ENCODE measurements at places on chromosomes 5 and 9.

DNA sequence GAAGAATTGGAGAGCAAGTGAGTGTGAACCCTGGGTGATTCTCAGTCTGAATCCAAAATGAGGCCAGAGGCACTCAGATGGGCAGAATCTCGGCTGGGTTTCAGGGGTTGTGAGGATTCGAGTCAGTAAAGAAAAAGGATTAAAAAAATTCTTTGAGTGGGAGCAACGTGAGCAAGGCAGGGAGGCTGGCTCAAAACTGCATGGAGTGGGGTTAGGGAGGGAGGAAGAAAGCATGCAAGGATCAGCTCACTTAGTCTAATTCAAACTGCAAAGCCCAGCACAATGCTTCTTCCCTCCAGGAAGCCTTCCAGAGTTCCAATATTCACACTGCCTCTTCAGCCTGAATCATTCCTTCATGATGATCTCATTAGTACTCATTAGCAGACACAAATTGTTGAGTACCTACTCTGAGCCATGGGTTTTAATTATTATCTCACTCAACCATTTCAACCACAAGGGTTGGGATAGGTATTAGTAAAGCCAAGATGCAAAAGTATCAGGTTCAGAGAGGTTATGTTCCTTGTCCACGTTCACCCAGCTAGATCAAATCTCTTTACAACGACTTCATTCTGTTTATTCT lies 95.8 kb downstream of the BRINP1 start:
- DNase-seq = no peak

GRCh38 chr9:75552941-75553340 lies 337.5 kb upstream of the PCSK5 start:
- DNase-seq = no peak

GRCh38 chr5:124161266-124161665 lies 585.2 kb downstream of the ZNF608 start:
- no peak for DNase-seq

GRCh38 chr5:123809594-123810221 lies 297.7 kb downstream of the CSNK1G3 start:
- DNase-seq = peak; percentile 40

- no peak for DNase-seq
Observed at GRCh38 chr9:101307051-101307450, 77.8 kb downstream of the BAAT start.

GRCh38 chr5:57317341-57317740 lies 143.5 kb downstream of the GPBP1 start:
- no peak for DNase-seq

GRCh38 chr5:136143312-136143711 lies 10.7 kb downstream of the SMAD5 start:
- no peak for DNase-seq

- no peak for DNase-seq
Observed at GRCh38 chr5:38938424-38938823, 92.6 kb downstream of the OSMR start.

DNA sequence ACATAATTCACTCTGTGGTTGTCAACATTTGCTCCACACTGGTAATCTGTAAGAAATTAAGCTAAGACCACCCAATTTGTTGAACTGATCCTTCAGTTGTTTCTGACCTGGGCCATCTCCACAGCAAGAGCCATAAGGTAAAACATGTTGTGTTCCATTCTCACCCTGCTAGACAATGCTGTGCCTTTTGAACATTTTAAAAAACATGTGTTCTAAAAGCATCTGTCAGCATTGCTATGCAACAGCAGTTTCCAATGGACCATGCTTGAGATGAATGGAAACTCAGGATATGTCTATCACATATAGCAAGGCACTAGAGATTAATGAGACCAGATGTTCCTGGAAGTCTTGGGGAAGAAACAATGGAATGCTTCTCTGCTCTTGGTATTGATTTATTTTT lies 455.1 kb upstream of the RGMB start:
- DNase-seq = no peak

DNA sequence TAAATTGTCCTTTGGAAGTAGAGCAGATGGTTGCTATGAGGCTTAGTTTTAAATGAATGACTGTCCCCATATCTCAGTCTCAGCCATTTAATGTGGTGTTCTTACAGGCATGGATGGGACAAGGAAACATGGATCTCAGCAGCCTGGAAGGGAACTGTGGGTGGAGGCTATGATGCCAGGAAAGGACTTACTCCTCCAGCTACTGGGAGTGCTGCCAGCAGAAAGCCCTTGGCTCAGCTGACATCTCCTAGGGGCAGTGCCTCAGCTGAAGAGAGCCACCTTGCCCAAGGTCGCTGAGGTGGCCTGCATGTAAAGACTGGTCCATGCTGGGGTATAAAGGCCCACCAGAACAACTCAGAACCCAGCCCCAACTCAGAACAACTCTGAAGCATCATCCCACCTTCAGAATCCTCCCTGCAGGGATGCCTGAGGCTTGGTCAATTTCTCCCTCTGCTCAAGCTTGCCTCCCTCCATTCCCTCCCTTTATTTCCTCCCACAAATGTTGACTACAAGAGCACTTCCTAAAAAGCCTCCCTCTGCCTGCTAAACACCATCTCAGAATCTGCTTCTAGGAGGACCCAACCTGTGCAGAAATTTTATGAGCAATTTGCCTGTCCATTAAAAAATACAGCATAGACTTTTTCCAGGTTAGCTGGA lies 1.8 kb upstream of the PDE8B start:
- DNase-seq = no peak

DNA sequence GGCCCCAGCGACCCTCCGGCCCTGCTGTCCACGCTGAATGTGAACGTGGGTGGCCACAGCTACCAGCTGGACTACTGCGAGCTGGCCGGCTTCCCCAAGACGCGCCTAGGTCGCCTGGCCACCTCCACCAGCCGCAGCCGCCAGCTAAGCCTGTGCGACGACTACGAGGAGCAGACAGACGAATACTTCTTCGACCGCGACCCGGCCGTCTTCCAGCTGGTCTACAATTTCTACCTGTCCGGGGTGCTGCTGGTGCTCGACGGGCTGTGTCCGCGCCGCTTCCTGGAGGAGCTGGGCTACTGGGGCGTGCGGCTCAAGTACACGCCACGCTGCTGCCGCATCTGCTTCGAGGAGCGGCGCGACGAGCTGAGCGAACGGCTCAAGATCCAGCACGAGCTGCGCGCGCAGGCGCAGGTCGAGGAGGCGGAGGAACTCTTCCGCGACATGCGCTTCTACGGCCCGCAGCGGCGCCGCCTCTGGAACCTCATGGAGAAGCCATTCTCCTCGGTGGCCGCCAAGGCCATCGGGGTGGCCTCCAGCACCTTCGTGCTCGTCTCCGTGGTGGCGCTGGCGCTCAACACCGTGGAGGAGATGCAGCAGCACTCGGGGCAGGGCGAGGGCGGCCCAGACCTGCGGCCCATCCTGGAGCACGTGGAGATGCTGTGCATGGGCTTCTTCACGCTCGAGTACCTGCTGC lies 839 bp downstream of the KCNV2 start:
- DNase-seq = no peak

- no peak for DNase-seq
Observed at GRCh38 chr5:72776684-72777083, 39.8 kb upstream of the TNPO1 start.

GRCh38 chr5:57004800-57005199 lies 52.9 kb upstream of the MIER3 start:
- DNase-seq = no peak

DNA sequence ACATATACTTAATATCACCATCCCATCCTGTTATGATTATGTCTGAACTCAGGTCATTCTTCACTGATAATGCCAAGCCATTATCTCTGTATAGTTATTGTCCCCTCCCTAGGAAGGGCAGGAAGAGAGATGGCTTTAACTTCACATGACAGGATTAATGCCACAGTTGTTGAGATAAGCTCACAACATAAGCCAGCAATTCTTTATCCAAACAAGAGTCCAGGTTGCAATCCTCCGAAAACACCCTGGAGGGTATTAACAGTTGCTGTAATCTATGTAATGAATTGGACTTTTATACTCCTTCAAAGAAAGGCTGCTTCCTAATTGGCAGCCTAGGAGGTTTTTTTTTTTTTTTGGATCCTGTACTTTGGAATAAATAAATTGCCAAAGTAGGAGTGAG lies 779.4 kb downstream of the SEMA5A start:
- DNase-seq = no peak

DNA sequence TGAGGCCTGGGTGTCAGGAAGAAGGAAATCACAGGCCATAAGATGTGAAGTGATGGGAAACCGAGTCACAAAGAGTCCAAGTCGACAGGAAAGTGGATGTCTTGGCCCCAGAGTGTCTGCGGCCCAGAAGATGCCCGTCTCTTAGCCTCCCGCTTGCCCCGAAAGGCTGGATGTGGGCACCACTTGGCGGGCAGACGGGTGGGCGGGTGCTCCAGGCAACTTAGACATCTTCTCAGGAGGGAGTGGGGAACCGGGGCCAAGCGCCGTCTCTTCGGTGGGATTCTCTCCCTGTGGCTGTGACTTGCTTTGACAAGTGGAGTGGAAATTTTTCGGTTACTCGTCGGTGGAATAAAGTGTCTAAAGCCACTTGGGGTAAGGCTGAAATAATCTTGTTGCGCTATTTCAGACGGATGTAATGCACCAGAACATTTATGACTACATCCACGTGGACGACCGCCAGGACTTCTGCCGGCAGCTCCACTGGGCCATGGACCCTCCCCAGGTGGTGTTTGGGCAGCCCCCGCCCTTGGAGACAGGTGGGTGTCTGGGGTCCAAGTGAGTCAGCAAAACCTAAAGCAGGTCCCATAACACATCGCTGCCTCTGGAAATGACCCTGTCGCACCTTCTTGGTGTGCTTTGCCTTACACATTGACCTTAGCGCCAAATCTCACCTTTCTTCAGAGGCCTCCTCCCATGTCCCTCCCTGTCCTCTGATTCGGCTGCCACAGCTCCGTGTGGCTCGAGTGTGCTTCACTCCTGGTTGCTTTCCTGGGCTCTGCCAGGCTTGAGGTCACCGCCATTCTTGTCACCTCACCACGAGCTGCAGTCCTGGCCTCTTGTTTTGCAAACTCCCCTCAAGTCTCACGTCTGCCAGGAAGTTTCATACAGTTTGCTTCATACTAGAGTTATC lies 20.4 kb upstream of the EXOC3 start:
- no peak for DNase-seq

DNA sequence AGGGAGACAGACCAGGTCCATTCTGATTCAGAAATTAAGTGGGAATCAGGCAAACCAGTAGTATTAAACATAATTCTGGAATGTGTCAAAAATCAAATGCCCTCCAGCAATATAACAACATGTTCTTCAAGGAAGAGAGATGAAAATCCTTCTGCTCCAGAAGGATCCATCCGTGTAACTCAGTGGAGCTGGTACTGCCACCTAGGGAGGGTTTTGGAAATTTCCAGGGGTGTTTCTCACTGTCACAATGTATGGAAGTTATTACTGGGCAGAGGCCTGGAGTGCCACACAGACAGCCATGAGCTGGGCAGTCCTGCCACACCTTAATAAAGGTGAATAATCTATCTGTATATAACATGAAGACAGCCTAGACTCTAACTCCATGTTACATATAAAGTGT lies 87.5 kb downstream of the TTLL11 start:
- no peak for DNase-seq

DNA sequence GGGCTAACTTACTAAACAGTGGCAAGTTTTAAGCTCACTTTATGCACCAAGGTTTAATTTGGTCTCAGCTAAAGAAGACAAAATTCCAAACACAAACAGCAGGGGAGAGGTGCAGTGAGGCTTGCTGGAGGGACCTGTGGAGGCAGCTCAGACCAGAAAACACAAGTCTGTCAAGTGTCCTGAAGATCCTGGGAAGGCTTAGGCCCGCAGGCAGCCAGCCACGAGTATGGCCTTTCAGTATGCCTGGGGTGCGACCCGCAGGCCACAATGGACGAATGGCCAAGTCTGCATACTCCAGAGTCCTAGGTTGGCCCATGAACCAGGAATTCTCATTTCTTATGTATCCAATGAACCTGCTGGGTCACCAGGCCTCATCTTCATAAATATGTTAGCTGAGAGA lies 9.3 kb downstream of the CCNI2 start:
- no peak for DNase-seq

DNA sequence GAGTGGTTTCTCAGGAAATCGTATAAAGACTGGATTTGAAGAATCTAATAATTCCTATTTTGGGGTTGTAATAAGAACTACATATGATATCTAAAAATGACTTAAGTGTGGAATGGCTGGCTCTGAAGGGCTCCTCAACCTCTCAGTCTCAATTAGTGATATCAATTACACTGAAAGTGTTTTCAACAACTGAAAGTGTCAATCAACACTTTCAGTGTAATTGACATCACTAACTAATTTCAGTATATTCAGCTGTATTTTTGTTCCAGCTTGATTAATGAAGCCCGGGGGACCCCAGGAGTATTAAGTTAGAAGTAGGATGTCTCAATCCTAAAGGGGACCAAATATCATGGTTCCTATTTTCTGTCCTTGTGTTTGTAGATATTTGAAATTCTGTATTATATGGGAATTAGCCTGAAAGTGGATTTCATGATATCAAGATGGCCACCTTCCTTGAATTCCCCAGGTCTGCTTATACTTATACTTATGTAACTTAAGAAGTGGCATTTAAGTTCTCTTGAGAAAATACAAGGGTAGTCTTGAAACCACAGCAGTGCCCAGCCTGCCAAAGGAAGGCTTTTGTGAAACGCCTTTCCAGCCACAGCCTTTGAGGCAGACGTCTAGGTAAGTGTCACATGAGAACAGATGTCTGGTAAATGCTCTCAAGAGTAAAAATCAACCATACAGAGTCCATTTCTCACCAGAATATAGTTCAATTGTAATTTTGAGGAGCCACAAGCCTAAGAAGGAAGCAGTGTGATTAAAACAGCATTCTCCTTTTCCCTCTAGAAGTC lies 4.6 kb downstream of the BASP1 start:
- no peak for DNase-seq

- DNase-seq = no peak
Observed at GRCh38 chr9:19085295-19085694, 17.4 kb downstream of the HAUS6 start.

GRCh38 chr9:107148216-107148615 lies 134.9 kb upstream of the RAD23B start:
- DNase-seq = no peak

DNA sequence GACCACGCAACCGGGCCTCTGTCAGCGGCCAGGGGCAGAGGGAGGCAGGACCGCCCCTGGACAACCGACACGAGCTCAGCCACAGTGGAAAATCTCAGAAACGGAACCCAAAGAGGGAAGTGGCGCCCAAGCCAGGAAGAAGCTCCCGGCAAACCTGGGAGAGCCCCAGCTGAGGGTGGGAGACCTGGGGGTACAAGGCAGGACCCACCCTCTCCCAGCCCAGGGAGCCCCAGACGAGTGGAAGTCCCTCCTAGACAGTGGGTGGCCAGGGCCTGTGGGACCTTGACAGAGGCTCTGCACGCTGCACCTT lies 3.0 kb downstream of the SLC12A7 start:
- no peak for DNase-seq

DNA sequence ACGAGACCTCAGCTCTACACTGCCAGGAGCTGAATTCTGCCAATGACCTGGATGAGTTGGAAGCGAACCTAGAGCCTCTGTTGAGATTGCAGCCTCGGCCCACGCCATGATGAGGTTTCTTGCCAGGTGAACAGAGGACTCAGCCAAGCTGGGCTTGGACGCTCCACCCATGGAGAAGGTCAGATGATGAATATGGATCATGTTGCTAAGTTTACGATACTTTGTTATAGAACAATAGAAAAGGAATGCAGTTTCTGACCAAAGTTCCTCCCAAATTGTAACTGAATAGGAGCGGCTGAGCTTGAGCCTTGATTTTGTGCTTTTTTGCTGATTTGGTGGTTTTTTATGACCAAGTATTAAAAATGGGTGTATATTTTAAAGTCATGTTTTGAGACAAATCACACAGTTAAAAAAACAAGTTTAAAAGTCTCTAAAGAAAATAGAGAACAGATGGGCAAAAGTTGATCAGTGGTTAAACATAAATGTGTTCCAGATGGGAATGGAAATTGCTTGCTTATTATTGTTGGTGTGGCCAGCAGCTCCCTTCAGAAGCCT lies 32.9 kb downstream of the ROPN1L start:
- no peak for DNase-seq
